ENCODE measurements at places on chromosomes 16 and 17.

DNA sequence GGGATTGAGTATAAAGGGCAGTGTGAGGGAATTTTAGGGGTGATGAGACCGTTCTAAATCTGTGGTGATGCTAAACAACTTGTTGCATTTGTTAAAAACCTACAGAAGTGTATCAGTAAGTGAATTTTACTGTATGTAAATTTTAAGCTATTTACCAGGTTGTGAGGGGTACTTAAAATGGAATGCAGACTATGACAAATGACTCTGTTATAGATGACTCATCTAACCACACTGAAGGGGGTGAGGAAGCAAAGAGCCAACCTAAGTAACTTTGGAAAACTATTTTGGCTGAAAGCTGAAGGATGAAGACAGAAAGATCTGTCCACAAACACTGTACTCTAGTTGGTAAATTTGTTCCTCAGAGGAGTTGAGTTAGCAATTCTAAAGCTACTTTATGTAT is 5.3 kb upstream of the MKS1 start:
- no peak for DNase-seq

- DNase-seq, result no peak
Observed at GRCh38 chr16:68698091-68698490, 39.0 kb upstream of the CDH1 start.

- peak; percentile 90 for DNase-seq
Observed at GRCh38 chr16:67170168-67170948, at the start of gene NOL3. TSS of gene NOL3 (plus strand) at chr16:67170538.

- DNase-seq, result no peak
Observed at GRCh38 chr17:74953134-74953687, 17.5 kb downstream of the OTOP3 start.

DNA sequence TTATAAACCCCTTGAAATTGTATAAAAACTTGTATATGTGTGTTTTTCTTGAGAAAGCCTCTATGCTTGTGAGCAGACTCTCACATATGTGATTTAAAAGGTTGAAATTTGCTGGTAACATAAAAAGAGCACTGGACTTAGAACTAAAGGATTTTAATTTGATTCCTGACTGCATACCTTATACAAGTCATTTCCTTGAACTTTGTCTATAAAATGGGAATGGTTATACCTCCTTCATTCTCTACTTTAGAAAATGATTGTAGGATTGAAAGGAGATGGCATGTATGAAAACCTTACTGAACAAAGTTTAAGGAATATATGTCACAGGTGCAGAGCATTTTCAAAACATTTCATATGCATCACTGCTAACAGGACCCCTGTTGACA is 10.4 kb upstream of the ARL2BP start:
- no peak for DNase-seq

GRCh38 chr16:70380248-70380918 is 33.7 kb downstream of the DDX19A start:
- peak; percentile 81 for DNase-seq

GRCh38 chr16:24635900-24636610 is 93.4 kb upstream of the TNRC6A start:
- no peak for DNase-seq

DNA sequence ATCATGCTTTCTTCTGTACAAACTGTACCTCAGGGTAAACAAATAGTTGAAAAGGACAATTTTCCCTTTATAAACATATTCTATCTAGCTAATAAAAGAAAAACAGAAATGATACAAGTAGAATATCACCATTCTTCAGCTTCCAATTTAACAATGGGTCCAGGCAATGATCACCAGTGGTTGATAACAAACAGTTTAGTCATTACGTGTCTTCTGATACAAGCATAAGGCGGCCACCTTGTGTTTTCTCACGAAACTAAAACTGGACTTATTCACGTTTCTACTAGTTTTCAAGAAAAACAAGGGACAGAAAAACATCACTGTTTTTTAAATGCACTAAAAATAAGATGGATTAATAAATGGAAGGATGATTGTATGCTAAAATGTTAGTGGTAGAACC is 58.3 kb downstream of the STH start:
- DNase-seq, result no peak

GRCh38 chr17:18033442-18034099 is 5.4 kb downstream of the ATPAF2 start:
- no peak for DNase-seq

GRCh38 chr17:44314869-44315661 is 6.7 kb downstream of the RUNDC3A start:
- peak; percentile 82 for DNase-seq

- DNase-seq, result no peak
Observed at GRCh38 chr16:24093049-24093448, 163.1 kb upstream of the CACNG3 start.

DNA sequence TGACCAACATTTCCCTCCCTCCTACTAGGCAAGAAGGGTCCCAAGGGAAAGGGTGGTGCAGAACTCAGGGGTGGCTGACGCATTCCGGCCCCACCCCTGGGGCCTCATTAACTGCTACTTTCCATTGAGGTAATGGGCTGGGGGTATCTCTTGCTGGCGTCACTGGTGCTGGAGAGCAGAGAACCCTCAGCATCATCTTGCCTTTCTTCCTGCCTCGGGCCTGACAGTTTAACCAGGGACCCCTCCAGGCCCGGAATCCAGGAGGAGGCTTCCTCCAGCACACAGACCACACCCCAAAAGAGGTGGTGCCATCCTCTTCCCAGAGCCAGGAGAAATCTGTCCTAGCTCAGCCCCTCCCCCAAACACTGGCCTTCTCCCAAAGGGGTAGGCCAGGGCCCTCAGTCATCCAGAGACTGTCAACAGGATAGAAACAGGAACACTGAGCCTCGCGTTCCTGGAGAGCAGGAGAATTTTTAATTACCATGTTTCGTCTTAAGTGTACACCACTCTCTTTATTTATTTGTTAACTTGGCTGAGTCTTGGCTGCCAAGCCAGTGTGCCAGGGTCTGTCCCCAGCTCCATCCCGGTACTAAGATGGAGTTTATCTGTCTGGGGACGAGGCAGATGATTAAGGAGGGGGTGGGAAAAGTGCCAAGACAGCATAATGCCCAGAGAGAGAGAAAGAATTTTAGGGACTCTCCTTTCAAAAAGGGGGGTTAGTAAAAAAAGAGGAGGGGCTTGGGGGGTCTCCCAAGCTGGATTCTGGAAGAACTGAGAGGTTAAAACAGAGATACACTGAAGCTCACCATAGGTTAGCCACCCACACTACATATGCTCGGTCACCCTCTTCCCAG is 5.1 kb downstream of the ETV4 start:
- DNase-seq, result peak; percentile 59

GRCh38 chr16:12002447-12003006 is 26.0 kb downstream of the SNX29 start:
- no peak for DNase-seq

DNA sequence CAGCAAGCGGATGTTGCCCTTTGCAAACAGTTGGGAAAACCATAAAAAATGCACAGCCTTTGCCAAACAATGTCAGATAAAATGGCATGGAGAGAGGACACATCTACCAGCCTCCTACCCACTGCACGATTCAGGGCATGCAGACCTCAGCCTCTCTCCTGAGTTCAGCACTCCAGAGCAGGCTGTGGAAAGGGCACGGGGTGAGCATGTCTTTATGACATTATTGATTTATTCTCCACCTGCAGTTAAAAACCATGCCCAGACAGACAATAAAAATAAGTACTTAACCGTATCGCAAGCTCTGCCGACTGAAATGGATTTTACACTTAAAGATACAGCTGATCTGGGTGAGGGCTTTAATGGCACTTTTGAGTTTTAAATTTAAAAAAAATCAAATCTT is 127.1 kb downstream of the MAF start:
- no peak for DNase-seq

GRCh38 chr16:50531901-50532300 is 16.3 kb upstream of the NKD1 start:
- peak; percentile 12 for DNase-seq

GRCh38 chr16:52515068-52515671 is 31.8 kb downstream of the TOX3 start:
- no peak for DNase-seq

- DNase-seq, result no peak
Observed at GRCh38 chr17:4789701-4789950, 862 bp downstream of the GLTPD2 start.

DNA sequence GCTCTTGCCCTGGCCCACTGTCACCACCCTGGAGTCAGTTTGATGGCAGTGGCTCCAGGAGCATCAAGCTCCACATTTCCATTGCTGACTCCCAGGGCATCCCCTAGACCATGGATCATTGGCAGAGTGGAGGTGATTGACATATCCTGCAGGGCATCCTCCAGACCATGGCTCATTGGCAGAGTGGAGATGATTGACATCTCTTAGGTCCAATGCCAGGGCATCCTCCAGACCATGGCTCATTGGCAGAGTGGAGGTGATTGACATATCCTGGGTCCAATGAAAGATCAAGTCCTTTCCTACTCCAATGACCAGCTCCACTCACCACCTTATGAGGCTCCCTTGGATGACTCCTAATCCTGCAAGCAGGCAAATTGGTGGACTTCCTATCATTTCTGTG is 174.3 kb upstream of the NLRP1 start:
- peak; percentile 46 for DNase-seq

GRCh38 chr17:33753452-33753851 is 460.4 kb upstream of the ASIC2 start:
- no peak for DNase-seq

- DNase-seq, result no peak
Observed at GRCh38 chr17:7673239-7673638, 14.1 kb downstream of the TP53 start.

GRCh38 chr17:66715076-66715675 is 119.7 kb upstream of the CACNG5 start:
- no peak for DNase-seq

GRCh38 chr17:74240618-74241205 is 27.3 kb downstream of the TTYH2 start:
- no peak for DNase-seq

DNA sequence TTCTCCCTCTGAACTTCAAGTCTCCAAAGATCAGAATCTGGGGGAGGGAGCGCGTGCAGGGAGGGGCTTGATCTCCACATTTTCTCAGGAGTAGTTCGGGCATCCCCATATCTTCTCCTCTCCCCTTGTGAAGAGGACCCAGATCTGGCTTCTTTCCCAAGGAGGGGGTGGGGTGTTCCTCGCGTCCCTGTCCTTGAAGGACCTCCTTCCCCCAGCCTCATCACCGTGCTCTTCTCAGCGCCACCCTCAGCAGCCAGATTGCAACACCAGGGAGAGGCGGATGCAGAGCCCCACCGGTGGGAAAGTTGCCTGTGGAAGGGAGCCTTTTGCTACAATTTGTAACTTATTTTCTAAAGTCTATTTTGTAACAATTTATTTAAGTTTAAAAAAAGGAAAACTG is 5.7 kb downstream of the PRSS53 start:
- DNase-seq, result no peak

- DNase-seq, result no peak
Observed at GRCh38 chr17:15096511-15096910, 168.6 kb downstream of the PMP22 start.

DNA sequence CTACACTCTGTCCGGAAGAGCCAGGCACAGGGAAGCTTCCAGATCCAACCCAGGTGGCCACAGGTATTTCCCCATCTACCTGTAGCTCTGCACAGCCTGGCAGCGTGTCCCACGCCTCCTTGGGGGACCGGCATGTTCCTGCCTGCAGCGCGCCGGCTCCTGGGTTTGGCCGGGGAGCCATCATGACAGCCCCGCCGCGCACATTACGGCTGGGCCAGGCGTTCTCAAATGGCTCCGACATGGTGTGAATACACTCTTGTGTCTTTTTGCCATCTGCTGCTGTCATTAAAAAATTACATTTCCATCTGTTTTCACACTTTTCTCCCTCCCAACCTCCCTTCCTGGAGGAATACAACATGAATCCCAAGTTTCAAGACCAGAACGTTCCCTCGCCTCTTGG is 8.0 kb upstream of the GINS2 start:
- DNase-seq, result no peak

All from ecto neural progenitor cell (in vitro differentiated cells).